ENCODE measurements at places on chromosomes 11 and 22. TPM values are rescaled to one million over a fixed set of nuclear protein-coding genes. Genes with fewer than 3 reads are reported as not detected.
A peak's percentile ranks its signal among the peaks of the same experiment; 100 is the strongest.

The ESAM gene
- total RNA-seq = 2.2 TPM

The GLB1L2 gene
- 2.3 TPM for total RNA-seq

The IGLL1 gene
- total RNA-seq = not detected

The NRGN gene
- total RNA-seq = 1.2 TPM

The DBX1 gene
- total RNA-seq = not detected

The FAM111B gene
- 3.8 TPM for total RNA-seq

The TMPRSS4 gene
- not detected for total RNA-seq

The MPPED2 gene
- total RNA-seq = 1.4 TPM

The HTR3A gene
- total RNA-seq = not detected

The FAM83F gene
- 0.28 TPM for total RNA-seq

The MAPK8IP1 gene
- 2.6 TPM for total RNA-seq

- DNase-seq = no peak
Observed at GRCh38 chr11:60844870-60845221, 2.9 kb downstream of the CCDC86 start.

GRCh38 chr11:46388619-46389449, 2.7 kb downstream of the CHRM4 start:
- DNase-seq = no peak

GRCh38 chr11:109423466-109424190, 1.6 kb downstream of the C11orf87 start:
- no peak for DNase-seq

DNA sequence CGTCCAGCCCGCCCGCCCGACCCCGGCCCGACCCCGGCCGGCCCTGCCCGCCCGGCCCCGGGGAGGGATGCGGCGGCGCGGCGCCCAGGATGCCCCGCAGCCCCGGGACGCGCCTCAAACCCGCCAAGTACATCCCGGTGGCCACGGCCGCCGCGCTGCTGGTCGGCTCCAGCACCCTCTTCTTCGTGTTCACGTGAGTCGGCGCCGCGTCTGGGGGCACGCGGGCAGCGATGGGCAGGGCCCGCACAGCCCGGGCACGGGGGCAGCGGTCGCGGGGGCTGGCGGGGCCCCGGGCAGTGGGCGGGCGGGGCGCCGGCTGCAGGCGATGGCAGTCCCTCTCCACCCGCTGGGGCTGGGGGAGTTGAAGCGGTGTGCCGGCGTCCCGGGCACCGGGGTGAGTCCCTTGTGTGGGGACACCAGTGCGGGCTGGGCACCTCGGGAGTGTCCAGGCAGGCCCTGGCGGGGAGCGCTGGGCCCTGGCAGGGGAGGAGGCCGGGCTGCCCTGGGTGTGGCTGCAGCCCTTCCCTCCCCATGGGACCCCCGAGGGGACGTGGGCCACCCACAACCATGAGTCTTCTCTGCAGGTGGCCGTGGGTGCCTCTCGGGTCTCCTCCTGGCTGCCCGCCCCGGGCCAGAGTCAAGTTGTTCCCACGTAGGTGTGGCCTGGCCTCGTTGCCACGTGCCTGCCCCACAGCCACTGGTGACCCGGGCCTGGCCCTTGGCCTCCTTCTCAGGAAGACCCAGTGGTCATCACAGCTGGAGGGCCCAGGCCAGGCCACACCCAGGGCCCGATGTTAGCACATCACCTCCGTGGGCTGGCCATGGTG, 468 bp downstream of the ZDHHC8 start:
- no peak for DNase-seq

DNA sequence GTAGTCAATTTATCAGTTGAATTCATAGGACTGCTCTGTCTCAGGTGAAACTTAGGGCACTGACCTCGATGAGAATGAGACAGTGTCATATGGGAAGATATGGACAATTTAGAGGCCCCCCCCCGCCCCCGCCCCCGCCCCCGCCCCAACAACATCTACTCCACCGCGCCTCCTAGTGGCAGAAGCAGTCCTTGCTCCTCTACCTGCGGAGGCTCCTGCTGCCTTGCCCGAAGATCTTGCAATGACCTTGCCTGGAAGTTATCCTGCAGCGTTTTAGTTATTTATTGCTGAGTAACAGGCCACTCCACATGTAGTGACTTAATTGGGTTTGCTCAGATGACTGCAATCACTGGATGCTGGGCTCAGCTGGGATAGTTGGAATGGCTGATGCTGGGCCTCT, 15.2 kb downstream of the SERPINH1 start:
- peak; percentile 64 for DNase-seq

GRCh38 chr11:67117672-67118180, 1.3 kb upstream of the KDM2A start:
- peak; percentile 39 for DNase-seq

DNA sequence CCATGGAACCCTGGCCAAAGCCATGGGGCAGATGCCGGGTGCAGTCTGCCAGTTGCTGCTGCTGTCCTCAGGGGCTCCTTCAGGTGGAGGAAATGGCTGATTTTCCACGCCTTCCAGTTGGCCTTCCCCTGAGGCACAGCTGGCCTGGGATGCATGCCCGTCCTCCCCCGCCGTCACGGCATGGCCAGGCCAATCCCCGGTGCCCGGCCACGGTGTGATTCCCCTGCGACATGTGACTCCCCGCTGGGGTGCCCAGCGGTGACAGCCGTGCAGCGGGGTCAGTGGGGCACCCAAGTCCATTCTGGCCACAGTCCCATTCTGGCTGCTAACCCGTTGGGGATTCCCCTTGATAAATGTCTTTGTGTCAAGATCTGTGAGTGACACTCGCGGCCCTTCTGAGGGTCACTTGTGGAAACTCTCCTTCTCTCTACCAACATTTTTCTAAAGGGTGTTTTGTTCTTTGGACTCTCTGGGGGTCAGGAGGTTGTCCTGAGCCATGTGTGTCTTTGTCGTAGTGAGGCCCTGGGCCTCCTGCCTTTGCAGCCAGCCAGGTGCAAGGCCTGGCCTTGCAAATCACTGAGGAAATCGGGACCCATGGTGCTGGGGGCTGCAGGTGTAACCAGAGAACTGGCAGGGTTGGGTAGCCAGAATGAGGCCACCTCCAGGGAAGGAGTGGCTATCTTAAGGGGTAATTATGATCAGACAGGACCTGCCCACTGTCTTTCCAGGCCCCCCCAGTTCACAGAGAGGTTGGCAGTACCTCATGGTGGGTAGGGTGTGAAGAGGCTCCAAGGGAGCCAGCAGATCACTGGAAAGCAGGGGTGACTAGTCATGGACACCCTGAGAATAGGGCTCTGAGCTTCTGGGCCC, 37.1 kb downstream of the KCNQ1OT1 start:
- no peak for DNase-seq

GRCh38 chr11:92702805-92703448, 266.5 kb upstream of the MTNR1B start:
- no peak for DNase-seq

DNA sequence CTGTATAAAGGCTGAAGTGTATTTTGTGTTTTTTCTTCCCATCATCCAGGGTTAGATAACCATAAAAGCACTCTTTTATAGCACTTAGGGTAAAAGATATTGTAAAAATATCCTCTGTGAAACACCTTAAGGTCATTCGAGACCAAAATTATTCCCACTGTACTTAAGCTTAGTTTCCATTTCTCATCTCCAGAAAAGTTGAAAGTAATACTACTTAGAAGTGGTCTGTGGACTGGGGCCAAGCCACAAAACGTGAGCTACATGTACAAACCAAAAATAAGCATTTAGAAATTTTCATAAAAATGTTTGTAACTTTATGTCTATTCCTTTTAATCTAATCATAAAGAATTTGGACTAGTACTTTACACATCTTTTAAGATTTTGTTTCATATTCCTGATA, 142.0 kb upstream of the NTM start:
- no peak for DNase-seq

DNA sequence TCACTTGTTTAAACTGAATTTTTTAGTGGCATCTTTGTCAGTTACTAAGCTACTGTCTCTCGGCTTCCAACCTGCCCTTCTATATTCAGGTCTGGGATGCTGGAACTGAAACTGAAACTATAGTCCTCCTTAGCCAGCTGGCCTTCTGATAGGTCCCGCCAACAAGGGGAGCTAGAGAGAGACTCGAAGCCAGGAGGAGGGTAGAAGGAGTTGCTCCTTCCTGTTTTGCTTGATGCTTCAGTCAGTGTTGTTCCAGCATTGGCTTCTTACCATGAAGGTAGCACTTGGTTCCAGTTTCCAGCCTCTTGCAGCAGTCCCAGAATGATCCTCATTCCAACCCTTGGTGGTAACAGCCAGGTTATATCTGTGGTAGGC, 32.9 kb upstream of the HORMAD2 start:
- DNase-seq = no peak

DNA sequence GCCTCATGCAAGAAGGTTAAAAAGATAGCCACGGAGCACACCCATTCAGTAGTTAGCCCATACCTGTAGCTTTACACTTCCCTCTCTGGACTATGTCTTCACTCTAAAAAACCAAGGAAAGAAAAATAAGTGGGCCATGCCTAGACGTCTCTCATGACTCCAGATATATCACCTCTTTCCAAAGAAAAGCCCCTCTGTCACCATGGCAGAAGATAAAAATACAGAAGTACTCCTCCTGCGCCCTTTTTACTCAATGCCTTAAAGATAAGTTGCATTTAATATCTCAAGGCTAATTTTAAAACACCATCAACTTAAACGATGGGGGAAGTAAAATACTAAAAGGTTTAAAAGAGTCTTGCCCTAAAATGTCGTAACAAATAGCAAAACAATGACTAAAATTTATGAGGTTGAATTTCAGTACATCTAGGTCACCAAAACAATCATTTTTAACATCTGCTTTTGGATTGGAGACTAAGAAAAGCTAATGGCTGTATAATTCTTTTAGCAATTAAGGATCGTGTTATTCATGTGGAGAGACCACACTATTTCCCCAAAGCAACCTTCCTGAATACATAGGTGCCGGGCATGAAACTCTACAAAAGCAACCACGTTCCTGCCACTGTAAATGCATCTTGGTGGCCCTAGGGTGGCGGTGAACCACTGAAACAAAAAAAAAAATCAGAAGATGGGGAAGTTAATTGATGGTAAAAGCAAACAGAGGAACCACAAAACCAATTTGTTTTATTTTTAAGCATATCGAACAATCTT, 46.0 kb downstream of the CELF1 start:
- DNase-seq = no peak

GRCh38 chr11:65180877-65181568, 705 bp upstream of the CAPN1 start:
- DNase-seq = peak; percentile 36

- DNase-seq = no peak
Observed at GRCh38 chr11:69013009-69013951, at the start of gene MRGPRF. TSS of gene MRGPRF (minus strand) at chr11:69013246. CDS start at chr11:69009901, 3,345 bp downstream.

DNA sequence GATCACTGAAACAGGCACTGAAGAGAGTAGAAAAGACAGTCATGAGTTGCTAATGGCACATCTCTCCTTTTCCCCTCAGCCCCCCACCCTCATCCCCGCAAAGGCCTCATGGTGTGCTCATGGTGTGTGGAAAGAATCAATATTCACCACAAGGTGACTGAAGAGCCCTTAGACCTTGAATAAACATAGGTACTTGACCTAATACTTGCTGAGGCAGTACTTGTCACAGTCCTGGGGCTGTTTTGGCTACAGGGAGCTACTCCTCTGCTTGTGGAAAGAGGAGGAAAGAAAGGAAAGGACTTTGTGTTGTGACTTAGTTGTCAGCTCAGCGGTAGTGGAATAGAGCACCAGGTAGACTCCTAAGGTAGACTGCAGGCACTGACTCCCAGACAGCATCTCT, 537.8 kb upstream of the CCDC179 start:
- DNase-seq = no peak

GRCh38 chr11:106070606-106071005, 6.5 kb downstream of the KBTBD3 start:
- no peak for DNase-seq

DNA sequence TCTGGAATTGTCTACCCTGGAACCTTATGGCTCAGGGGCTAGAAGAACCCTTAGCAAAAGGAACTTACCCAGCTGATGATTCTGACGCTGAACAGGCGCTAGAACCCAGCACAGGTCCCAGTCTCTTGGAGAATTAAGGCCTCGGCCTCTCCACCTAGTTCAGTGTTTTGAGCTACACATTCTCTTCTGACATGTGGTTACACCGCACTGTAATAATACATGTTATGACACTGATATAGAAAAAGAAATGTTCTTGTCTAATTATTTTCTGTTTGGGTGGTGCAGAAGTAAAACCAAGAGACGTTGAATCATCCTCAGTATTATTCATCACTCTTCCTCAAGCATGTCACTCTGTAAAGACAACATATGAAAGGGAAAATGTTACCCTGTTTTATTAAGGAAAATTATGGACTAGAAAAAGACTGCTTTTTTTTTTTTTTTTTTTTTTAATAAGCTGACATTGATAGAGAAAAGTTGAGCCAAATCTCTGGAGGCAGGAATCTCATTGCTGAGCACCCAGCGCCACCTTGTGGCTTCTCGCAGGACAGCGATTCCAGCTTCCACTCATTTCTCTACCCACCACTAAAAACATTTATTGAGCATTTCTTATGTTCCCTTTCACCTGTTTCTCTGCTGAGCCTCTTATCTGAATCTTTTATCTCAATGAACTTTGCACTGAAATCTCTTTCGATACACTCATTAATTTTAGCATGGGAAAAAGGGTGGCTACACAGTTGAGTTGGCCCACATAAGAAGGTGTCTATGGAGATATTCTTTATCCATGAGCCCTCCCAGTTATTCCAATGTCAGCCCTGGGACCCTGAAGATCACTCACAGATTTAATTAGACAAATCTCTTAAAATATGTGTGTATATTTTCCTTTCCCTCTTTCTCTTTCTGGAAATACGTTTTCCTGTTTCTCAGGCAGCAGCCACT, 12.6 kb upstream of the APLNR start:
- DNase-seq = peak; percentile 12

GRCh38 chr22:43235445-43236409, 48.8 kb upstream of the TTLL12 start:
- no peak for DNase-seq

DNA sequence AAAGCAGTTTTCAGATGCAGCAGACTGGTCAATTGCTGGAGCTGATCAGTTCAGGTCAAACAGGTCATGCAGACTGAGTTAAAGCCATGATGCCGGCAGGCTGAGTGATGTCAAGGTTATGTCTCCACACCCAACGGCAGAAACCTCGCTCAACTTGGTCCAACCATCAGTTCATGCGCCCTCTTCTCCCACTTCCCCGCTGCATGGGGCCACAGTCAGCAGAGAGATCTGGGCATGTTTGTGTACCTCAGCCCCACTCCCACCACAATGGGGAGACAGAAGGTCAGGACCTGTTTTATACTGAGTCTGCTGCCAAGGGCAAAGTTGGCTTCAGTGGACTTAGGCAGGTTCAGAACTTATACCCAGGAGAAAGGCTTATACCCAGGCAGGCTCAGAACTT, 118.7 kb downstream of the TRIM29 start:
- no peak for DNase-seq

GRCh38 chr11:104146421-104146820, 17.5 kb downstream of the PDGFD start:
- no peak for DNase-seq
